ENCODE measurements at places on chromosomes 5 and 9.

DNA sequence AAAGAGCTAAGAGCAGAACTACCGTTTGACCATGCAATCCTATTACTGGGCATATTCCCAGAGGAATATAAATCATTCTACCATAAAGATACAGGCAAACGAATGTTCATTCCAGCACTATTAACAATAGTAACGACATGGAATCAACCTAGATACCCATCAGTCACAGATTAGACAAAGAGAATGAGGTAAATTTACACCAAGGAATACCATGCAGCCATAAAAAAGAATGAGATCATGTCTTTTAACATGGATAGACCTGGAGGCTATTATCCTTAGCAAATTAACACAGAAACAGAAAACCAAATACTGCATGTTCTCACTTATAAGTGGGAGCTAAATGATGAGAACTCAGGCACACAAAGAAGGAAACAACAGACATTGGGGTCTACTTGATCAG lies 641.9 kb downstream of the PDE4D start:
- DNase-seq, result no peak

GRCh38 chr5:133969654-133970324 lies 1.4 kb upstream of the C5orf15 start:
- DNase-seq, result no peak

GRCh38 chr5:171534043-171534895 lies 114.8 kb downstream of the FGF18 start:
- DNase-seq, result no peak

DNA sequence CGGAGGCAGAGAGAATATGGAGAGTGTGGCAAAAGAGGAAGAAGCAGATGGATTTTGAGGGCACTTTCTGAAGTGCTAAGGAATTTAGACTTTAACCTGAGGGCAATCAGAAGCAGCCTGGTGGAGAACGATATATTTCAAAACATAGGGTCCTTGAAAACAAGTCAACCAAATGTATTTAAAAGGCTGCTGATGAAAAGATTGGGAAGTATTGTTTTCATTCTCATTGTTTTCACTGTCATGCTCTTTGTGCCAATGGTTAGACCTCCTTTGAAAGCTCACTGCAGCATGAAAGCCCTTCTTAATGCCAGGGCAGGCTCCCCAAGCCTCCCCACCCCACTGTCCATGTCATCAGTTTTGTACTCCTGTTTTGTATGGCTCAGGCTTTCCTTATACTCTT lies 2.5 kb upstream of the GPX3 start:
- DNase-seq, result no peak

GRCh38 chr5:98679963-98680362 lies 93.5 kb upstream of the RGMB start:
- DNase-seq, result no peak

GRCh38 chr9:14693251-14693861 lies at the start of gene ZDHHC21:
ZDHHC21 (minus strand) TSS chr9:14693432; CDS start chr9:14674340, 19,092 bp downstream.
- DNase-seq, result peak; percentile 48

DNA sequence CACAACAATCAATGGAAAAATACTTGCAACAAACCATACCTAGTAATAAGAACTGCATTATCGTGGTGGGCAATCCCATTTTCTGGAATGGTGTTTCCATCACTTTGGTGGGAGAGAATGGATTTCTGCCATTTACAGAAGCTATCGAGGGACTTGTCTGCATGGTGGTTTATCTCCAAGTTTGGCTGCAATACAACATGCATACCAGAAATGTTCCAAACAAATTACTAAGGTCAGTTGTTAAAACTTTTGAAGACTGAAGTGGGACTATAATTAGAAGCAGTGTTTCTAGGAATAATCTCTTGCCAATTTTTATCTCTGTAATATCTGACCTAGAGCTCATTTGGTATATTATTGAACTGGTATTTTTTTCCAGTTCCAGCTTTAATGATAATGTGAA lies 30.3 kb downstream of the ADAMTS6 start:
- DNase-seq, result no peak

- DNase-seq, result no peak
These were observed 140.4 kb upstream of the KLF9 start for GRCh38 chr9:70554881-70555280.

GRCh38 chr5:71601222-71602026 lies 14.3 kb downstream of the MCCC2 start:
- DNase-seq, result peak; percentile 39

GRCh38 chr5:164721116-164721515 lies 1215.7 kb downstream of the MAT2B start:
- no peak for DNase-seq

DNA sequence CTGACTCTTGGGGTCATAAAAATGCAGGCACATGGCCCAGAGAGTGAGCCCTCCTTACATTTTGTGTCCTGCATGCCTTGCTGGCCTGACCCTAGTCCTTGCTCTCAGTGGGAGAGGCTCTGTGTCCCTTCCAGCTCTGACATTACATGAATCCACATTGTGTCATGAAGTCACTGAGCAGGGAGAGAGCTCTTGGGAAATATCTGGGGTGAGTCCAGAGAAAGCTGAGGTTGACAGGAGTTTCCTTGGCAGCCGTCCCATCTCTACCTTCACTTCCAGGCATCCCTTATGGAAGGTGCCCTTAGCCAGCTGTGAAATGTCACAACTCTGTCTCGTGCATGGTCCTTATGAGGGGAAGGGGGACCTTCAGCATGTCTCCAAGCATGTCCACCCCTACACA lies 41.0 kb downstream of the FAT2 start:
- no peak for DNase-seq
